HL-60 (cell line): ENCODE measurements at places on chromosomes 4 and X.

- DNase-seq, result no peak
These were observed 25.4 kb upstream of the AFAP1 start for GRCh38 chr4:7964890-7965662.

GRCh38 chrX:152412105-152412504 lies 39.0 kb downstream of the GABRA3 start:
- no peak for DNase-seq

GRCh38 chr4:89616382-89616781 lies 220.6 kb downstream of the SNCA start:
- DNase-seq, result no peak

DNA sequence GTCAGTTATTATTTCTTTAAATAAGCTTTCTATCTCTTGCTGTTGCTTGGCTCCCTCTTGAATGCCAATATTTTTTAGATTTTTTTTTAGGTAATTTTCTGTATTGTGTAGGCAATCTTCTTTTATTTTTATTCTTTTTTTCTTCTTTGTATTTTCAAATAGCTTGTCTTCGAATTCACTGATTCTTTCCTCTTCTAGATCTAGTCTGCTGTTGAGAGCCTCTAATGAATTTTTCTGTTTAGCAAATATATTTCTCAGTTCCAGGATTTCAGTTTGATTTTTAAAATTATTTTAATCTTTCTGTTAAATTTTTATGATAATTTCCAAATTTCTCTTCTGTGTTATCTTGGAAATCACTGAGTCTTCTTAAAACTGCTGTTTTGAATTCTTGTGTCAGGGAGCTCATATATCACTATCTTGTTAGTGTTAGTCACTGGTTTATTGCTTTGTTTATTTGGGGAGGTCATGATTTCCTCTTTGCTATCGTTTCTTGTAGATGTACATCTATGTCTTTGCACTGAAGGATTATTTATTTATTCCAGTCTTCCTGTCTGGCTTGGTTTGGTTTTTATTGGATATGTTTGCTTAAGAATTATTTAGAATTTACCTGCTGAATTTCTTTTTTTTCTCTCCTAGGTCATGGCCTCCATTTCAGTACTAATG lies 39.9 kb upstream of the GPRIN3 start:
- DNase-seq, result no peak

DNA sequence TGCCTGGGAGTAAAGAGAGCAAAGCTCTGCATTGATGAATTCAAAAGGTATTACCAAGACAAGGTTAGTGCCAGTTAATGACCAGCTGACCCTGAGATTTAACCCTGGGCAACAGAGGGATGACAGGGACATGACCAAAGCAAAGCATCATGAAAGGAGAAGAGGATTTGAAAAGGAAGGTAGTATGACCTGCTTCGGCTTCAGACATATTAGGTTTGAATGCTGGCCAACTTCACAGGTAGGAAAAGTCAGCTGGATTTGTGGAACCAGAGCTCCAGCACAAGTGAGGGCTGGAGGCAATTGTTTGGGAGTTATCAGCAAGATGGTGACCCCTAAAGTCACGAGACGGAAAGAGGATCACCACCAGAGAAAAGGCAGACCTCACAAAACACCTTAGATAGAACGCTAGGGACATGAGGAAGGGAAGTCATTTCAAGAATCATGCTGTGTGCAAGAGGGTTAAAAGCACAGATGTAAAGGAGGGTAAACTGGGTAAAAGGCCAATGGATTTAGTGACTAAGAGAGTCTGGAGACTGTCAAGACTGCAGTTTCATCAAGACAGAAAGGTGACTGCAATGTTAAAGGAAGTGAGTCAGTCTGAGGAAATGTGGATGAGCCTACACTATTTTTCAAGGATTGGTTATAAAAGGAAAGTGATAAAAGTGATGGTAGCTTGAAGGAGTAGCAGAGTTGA lies 45.6 kb downstream of the SH3RF1 start:
- no peak for DNase-seq
